ENCODE measurements at places on chromosomes 2 and 18. TPM values are rescaled to one million over a fixed set of nuclear protein-coding genes. Genes with fewer than 3 reads are reported as not detected.

The GKN2 gene
- total RNA-seq = not detected

GRCh38 chr2:160213511-160213910, 13.4 kb upstream of the ITGB6 start:
- ATAC-seq = no peak

- no peak for ATAC-seq
Observed at GRCh38 chr2:159683817-159684216, 28.5 kb upstream of the MARCHF7 start.

- ATAC-seq = no peak
Observed at GRCh38 chr18:10805587-10806118, 279.8 kb downstream of the NAPG start.

DNA sequence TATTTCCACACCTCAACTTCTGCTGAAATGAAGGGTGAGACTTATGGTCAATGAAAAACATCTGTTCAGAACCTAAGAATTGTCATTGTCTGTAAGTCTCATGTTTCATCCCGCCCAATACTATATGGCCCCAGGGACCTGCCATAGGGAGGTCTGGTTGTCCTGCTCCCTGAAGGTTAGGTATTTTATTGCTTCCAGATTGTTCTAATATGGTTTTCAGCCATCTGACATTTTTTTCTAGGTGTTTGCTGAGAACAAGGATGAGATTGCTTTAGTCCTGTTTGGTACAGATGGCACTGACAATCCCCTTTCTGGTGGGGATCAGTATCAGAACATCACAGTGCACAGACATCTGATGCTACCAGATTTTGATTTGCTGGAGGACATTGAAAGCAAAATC, 7.3 kb downstream of the XRCC5 start:
- ATAC-seq = no peak

DNA sequence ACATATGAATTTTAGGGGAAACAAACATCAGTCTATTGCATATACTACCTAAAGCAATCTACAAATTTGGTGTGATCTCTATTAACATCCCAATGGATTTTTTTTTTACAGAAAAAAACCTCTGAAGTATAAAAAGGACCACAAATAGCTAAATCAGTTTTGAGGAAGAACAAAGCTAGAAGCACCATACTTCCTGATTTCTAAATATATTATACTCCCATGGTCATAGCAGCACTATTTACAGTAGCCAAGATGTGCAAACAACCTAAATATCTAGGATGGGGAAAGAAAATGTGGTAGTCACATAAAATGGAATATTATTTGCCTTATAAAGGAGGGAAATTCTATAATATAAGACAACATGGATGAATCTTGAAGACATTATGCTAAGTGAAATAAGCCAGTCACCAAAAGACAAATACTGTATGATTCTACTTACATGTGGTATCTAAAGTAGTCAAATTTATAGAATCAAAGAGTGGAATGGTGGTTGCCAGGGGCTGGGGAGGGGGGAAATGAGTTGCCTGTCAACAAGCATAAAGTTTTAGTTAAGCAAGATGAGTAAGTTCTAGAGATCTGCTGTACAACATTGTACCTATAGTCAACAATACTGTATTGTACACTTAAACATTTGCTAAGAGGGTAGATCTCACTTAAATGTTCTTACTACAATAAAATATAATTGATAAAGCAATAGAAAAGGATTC, 17.6 kb upstream of the CASP8 start:
- peak; percentile 47 for ATAC-seq

The EGR4 gene
- 0.29 TPM for total RNA-seq

- no peak for ATAC-seq
Observed at GRCh38 chr2:139170406-139170805, 390.2 kb upstream of the NXPH2 start.

- ATAC-seq = no peak
Observed at GRCh38 chr2:217033186-217033585, 173.3 kb upstream of the TNP1 start.

- ATAC-seq = no peak
Observed at GRCh38 chr2:62596061-62596921, 90.3 kb upstream of the TMEM17 start.

The KIF3C gene
- 3.0 TPM for total RNA-seq

The GAREM1 gene
- total RNA-seq = 0.32 TPM

The SH3RF3 gene
- 0.05 TPM for total RNA-seq

DNA sequence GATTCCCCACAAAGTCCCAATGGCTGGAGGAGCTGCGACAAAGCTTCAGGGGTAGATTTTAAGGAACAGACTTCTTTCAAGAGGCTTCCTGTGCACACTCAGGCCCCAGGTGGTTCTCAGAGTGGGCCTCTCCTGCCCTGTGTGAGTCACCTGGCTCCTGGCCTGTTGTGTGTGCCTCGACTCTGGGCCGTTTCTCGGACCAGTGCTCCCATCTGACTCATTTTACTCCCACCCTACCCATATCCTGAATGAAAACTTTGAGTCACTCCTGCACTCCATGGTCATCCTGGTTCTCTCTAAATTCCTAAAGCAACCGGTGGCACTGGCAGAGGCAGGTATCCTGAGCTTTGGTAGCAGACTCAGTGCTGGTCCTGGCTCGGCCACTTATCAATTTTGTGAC, 84.1 kb downstream of the CELF4 start:
- ATAC-seq = no peak

The CNTNAP5 gene
- not detected for total RNA-seq

DNA sequence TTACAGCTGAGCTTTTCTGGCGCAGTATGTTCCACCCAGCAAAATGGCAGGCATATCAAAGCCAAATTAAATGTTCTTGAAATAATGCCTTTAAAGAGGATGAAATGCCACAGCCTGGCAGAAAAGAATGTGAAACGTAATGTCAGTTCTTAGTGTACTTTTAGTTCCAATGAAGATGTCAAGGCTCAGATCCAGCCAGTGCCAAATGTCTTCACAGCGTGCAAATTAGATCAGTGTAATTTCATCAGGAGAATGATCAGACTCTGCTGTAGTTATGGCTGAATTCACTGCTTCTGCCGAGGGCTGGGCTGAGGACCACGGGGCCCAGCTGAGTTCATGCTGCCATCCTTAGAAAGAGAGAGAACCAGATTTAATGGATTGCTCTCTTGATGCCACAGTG, 78.7 kb upstream of the ITGA4 start:
- no peak for ATAC-seq

DNA sequence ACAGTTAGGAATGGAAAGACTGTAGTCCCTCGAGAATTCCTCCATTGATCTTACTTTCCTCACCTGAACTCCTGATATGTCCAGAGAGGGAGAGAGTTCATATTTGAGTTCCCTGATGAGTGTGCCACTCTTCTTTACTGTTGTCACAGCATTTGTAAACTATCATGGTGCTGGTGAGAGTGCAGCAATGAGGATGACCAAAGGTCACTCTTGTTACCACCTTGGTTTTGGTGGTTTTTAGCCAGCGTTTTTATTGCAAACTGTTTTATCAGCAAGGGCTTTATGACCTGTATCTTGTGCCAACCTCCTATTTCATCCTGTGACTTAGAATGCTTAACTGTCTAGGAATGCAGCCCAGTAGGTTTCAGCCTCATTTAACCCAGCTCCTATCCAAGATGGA, 1062.5 kb downstream of the BCL11A start:
- no peak for ATAC-seq

DNA sequence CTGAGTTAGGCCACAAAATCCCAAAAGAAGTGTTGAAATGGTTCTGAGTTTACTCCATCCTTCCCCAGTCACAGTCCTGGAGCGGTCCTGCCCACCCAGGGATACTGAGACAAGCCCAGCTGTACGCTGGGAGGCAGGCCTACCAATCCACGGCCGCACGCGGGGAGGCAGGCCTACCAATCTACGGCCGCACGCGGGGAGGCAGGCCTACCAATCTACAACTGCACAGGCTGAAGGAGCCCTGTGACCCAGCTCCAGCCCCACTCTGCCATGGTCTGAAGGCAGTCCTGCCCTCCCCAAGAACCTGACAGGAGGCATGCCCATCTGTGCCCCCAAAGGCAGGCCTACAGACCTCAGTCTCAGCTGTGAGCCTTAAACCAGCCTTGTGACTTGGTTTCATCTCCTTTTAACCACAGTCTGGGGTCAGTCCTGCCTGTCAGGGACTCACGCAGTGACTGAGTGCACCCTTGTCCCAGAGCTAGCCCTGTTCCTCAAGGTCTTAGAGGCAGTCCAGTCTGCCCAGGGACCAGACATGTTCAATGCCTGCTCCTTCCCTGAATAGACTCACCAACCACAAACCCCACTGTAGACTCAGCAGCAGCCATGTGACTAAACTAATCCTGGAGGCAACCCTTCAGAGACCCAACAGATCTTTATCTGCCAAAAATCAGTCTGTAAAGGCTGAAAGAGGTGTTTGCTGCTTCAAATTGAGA, 36.8 kb downstream of the GPC1 start:
- ATAC-seq = no peak

The CELF4 gene
- total RNA-seq = not detected

- no peak for ATAC-seq
Observed at GRCh38 chr2:187854801-187855200, 300.6 kb upstream of the TFPI start.

DNA sequence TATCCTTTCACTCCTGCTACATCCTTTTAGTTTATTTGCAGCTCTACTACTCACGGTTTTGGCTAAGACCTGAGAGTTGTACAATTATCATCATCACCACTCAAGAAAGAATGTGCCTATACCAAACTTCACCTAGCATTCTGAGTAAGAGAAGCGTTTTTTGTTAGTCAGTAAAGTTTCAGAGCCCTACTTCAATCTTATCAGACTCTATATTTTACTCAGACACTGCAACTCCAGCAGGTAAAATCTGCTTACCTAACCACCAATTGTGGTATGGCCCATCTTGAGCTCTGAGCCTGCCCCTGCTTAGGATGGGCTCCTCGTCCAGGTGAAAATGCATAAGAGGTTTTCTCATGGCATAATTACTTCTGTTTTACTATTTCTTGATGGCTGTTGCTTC, 37.1 kb downstream of the ICOS start:
- peak; percentile 96 for ATAC-seq

The RGPD3 gene
- 0.26 TPM for total RNA-seq

DNA sequence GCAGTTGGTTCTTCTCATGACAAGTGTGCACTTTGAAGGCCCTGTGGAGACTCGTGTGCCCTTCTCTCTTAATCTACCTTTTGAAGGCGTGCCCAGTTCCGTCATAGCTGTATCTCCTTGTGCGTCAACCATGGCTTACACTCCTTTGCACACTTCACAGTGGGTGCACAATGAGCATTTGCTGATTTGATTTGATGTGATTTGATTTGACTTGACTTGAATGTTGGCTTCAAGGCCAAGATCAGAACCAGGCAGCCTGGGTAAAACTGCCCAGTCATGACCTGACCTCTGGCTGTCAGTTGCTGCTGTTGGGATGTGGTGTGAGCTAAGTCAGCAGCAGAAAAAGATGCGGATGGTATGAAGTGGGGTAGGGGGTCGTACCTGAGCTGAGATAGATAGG, 670.3 kb upstream of the HS6ST1 start:
- no peak for ATAC-seq

The CXCR1 gene
- total RNA-seq = not detected

- ATAC-seq = no peak
Observed at GRCh38 chr2:98376996-98377395, 30.7 kb downstream of the CNGA3 start.

- no peak for ATAC-seq
Observed at GRCh38 chr2:234991793-234992192, 40.0 kb downstream of the SH3BP4 start.

DNA sequence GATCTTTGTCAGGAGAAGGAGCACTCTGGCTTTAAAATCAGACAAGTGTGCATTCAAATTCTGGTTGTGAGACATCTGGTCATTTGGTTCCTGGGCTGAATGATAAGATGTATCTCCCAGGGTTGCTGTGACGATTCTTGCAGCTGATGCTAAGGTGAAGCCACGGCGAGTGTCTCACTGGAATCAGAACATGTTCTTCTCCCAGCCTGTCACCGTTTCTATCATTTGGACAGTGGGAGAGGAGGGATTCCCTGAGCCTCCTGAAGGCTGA, 68.3 kb downstream of the NCK2 start:
- ATAC-seq = no peak

The TLX2 gene
- 0.39 TPM for total RNA-seq

DNA sequence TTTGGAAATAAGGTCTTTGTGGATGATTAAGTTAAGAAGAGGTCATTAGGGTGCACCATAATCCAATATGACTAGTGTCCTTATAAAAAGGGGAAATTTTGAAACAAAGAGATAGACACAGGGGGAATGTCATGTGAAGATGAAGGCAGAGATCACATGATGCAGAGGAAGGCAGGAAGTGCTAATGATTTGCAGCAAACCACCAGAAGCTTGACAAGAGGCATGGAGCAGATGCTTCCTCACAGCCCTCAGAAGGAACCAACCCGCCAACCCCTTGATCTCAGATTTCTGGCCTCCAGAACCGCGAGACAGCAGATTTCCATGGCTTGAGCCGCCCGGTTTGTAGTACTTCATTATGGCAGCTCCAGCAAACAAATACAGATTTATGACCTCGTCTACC, 17.4 kb upstream of the SMARCAL1 start:
- no peak for ATAC-seq

- no peak for ATAC-seq
Observed at GRCh38 chr2:175247159-175247558, 65.6 kb upstream of the ATP5MC3 start.

DNA sequence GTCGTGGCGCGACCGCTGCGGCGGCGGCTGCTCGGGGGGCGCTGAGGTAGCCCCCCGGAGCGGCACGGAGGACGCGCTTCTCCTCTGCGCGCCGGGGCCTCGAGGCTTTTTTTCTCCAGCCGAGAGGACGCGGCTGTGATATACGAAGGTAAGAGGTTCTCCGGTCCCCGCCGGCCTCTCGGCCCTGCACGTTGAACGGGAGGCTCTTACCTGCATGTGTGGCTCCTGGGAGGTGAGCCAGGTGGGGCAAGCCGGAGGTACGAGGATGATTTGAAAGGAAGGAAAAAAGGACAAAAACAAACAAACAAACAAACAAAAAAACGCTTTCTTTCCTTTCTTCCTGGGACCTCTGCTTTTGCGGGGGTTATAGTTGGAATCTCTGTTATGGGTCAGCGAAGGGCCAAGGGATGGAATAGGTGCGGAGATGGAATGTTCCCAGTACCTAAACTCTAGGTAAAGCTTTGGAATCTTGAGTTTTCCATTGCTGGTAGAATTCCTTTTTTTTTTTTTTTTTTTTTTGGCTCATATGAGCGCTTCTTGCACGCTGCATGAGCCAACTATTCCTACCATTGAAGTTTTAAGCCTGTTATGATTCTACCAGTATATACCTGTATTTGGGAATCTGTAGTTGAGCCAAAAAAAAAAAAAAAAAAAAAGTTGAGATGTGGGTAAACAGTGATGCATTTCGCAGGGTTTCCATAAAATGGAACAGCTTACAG, 674 bp downstream of the PTPN4 start:
- ATAC-seq = peak; percentile 6

DNA sequence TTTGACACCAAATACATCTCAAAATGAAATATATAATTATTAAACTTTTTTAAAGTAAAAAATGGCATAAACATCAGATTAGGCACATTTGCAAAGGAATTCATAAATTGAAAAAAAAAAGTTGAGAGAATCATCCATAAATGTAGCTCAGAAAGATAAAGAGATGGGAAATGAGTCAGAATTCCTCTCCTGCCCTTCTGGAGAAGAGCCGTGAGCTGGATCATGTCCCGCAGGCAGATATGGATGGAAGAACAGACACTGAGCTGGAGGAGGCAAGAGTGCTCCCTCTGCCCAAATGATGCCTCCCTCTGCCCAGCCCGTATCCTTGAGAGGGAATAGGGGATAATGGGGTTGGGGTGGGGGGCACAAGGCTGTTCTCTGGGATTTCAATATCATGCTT, 190.9 kb downstream of the TFCP2L1 start:
- no peak for ATAC-seq

The AKAIN1 gene
- not detected for total RNA-seq

The CFAP221 gene
- not detected for total RNA-seq

GRCh38 chr18:1846640-1847039, 724.7 kb downstream of the METTL4 start:
- ATAC-seq = no peak
